ENCODE measurements at places on chromosomes 16 and 17.
A peak's percentile ranks its signal among the peaks of the same experiment; 100 is the strongest.

DNA sequence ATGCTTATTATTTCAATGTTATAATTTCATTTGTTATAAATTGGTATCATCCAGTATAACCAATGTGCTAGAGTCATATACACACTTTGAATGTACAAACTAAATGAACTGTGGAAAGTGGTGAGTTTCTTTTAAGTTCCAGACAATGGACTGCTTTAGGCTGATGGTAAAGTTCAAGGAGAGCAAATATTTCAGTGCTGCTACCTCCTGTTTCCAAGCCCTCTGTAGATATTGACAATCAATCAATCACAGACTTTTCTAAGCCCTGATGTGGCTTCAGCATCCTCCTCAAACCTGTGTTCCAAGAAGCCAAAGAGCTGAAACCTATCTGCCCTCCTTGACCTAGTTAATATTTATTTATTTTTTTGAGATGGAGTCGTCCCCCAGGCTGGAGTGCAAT is 28.2 kb upstream of the SREBF1 start:
- no peak for DNase-seq

- no peak for DNase-seq
Observed at GRCh38 chr17:17054636-17055035, 12.4 kb downstream of the MPRIP start.

DNA sequence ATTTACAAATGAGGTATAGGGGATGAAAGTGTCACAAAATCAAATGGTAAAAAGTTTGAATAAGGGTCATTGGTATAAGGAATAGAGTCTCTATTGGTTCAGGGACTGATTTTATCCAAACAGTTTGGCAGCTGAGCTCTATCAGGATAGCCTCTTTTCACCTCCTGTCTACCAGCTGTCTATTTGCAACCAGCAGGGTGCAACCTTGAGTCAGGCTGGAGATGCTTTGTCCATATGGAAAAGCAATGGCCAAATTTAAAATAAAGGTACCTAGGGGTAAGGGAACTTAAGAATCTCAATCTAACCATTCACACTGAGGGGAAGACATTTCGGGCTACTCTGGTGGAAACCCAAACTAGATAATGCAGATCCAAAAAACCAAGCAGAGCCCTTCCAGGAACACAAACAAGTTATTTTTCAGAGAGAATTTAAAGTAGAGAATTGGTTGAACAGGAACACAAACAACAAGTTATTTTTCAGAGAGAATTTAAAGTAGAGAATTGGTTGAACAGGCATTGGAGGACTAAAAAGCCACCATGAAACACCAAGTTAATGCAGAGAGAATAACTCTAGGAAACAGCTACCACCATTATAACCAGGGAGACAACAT is 12.6 kb upstream of the CA10 start:
- DNase-seq: peak; percentile 9

- DNase-seq: no peak
Observed at GRCh38 chr17:81019563-81020442, 15.1 kb upstream of the BAIAP2 start.

DNA sequence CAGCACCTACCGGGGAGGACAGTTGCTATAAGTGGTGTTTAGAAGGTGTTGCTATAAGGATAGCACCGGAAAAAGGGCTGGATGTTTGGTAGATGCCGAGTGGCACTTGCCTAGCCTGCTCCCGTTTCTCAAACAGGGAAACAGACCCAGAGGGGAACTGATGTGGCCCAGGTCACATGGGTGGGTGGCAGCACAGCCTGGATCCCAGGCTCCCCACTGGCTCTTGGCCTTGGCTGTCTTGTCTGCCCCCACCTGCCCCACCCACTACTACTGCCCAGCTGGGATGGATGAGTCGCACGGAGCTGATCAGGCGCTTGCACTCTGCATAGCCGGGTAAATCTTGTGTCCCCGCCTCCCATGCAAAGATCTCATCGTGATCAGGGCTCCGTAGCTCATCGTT is 7.2 kb downstream of the SMTNL2 start:
- DNase-seq: no peak

- no peak for DNase-seq
Observed at GRCh38 chr17:15409721-15410250, 57.6 kb downstream of the CDRT4 start.

DNA sequence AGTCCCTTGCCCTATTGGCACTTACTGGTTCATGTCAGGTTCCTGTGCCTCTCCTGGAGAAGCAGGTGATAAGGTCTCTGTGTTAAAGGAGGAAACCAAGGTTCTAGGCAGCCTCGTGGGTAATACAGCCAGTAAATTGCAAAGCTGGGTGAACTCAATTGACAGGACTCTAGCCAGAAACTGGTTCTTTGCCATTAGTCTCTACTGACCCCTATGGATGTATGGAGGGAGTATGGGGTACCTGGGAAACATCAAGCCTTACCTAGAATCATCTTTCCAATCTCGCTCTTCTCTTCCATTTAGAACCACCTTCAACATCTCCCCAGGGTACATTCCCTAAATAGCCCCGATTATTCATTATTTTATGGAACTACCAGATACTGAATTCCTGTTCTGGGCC is 169.3 kb downstream of the CDH13 start:
- DNase-seq: no peak

DNA sequence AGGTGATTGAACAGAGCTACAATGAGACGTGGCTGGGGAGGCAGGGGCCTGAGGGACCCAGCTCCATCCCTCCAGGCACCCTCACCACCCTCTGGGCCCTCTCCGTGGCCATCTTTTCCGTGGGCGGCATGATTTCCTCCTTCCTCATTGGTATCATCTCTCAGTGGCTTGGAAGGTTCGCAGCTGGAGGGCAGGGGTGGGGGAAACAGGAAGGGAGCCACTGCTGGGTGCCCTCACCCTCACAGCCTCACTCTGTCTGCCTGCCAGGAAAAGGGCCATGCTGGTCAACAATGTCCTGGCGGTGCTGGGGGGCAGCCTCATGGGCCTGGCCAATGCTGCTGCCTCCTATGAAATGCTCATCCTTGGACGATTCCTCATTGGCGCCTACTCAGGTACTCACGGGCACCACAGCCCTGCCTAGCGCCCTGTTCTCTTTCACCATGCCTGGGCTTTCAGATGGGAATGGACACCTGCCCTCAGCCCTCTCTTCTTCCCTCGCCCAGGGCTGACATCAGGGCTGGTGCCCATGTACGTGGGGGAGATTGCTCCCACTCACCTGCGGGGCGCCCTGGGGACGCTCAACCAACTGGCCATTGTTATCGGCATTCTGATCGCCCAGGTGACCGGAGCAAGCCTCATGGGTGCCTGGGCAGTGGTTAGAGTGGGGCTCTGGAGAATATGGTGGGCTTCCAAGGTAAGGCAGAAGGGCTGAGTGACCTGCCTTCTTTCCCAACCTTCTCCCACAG is 2.1 kb downstream of the SLC2A4 start:
- DNase-seq: no peak

DNA sequence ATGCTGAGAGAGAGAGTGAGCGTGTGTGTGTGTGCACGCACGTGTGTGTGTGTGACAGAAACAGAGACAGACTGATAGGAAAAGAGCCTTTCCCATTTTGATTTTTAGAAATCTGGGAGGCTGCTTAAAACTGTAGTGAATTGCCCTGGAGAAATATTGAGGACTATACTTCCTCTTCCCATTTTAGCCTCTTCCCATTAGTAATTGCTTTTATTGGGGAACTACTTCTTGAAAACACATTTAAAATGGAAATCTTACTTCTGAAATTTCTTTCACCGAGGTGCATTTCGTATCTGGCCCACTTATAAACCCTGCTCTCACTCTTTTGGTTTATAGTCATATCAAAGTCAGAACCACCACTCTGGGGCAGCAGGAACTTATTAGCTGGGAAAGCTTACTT is 47.1 kb downstream of the NUP93 start:
- no peak for DNase-seq

DNA sequence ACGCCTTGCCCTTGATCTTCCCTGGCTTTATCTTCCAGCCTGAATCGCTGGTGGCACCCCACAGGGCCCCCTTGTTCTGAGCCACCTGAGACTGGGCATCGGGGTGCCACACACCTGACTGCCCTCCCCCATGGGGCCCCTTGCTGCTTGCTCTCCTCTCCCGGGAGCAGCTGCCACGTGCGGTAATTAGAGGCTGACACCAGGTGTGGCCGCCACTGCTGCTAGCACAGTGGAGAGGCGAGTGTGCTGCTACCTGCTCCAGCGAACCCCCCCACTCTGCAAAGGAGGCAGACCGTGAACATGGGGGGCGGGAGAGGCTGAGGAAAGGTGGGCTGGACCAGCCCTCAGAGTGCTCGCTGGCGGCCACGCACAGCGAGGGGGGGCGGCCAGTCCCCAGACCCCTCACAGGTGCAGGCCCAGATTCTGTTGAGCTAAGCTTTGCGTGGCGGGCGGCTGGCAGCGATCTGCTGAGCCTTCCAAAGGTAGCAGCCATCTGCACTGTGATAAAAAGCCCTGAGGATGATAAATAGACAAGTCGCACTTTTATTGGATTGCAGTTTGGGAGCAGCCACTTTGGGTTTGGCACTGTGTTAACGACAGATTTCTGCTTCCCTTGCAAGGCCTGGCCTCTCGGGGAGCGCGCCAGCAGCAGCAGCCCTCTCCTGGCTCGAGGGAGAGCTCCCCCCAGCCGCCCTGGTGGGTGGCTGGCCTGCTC is 167.9 kb upstream of the GSE1 start:
- no peak for DNase-seq

- DNase-seq: no peak
Observed at GRCh38 chr16:12215277-12216105, 239.0 kb downstream of the SNX29 start.

DNA sequence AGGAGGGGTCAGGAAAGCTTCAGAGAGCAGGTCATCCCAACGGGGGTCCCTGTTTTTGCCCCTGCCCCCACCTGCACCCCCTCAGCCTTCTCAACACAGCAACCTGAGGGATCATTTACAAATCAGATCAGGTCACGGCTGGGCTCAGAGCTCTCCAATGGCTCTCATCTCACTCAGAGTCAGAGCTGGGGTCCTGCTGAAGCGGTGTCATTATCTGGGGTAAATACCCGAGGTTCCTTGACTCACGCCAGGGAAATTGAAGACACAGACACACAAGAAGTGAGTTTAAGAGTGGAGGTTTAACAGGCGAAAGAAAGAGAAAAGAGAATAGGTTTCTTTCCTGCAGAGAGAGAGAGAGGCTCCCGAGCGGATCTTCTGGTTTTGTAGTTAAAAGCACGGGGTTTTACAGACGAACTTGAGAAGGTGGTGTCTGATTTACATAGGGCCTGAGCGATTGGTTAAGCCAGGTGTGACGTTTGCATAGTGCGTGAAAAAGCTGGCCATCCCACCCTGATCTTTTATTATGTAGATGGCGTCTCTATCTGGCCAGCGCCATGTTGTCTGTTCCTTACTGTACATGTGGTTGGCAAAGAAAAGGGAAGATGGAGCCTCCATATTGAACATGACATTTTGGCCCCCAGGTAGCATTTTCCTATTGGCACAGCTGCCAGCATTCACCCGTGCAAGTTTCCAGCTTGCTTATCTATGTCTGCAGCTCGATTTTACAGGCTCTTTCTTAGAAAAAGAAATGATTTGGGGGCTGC is 51.4 kb downstream of the WSB1 start:
- DNase-seq: no peak

DNA sequence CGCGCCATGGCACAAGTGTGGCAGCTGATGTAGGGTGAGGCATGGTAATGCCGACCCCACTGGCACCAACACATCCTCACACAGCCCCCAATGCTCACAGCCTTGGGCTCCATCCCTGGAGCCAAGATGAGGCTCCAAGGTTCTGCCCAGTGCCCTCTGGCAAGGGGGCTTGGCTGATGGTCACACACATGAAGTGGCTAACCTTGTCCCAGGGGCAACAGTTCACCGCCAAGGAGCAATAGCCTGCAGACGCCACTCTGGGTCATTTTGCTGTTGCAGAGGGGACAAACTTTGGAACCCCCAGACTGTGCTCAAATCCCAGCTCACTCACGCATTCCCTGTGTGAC is 26.8 kb downstream of the TNFRSF13B start:
- no peak for DNase-seq

GRCh38 chr17:7880076-7880868 is 8.3 kb upstream of the CHD3 start:
- no peak for DNase-seq

Measured in stimulated activated CD4-positive, alpha-beta T cell treated with anti-CD3 and anti-CD28 coated beads, Interleukin-15, amount 100 ng/mL, for 24 hours (primary cell).